Caco-2 (cell line): ENCODE measurements at places on chromosomes 3 and 15.

- no peak for DNase-seq
Observed at GRCh38 chr15:40550341-40551037, 14.4 kb downstream of the CCDC32 start.

DNA sequence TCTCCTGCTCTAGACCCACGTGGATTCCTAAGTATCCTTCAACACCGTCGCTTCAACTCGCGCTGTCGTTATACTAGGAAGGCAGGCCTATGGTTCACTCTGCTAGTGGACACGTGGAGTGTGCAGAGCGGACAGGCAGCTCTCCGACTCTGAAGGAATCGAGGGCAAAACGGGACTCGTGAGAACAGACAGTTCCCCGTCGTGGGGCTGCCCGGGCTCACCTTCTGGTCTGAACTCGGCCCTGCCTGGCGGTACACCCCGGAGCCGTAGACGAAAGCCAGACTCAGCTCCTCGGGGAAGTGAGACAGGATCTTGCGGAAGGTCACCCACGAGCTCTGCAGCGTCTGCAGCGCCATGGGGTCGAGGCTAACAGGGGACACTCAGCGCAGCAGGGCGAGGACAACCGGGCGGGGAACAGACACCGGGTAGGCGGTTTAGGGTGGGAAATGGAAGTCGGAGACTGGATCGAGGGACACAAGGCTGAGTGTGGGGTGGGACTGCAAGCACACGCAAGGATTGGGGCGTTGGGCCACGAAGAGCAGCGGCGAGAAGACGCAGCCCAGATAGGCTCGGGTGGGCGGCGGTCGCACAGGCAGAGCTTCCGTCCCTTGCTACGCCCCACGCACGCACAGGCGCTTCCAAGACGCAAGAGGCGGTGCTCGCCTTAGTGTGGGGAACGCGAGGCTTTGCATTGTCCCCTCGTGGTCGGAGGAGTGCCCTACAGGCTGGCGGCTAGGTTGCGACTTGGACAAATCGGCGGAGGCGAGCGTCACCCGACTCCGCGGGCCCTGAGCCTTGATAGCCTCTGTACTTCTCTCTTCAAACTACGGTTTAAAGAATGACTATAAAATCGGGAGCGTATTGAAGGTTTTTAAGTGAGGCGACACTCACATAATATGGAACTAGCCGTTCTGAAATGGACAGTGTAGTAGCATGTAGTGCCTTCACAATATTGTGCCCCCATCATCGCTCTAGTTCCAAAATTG is at the start of gene TAMM41:
TAMM41 (minus strand) TSS at position 605 of the 986 bp plus-strand sequence; CDS start at position 356, 249 bp downstream.
- peak; percentile 86 for DNase-seq

GRCh38 chr15:75164625-75165350 is 36.9 kb upstream of the C15orf39 start:
- DNase-seq: no peak

DNA sequence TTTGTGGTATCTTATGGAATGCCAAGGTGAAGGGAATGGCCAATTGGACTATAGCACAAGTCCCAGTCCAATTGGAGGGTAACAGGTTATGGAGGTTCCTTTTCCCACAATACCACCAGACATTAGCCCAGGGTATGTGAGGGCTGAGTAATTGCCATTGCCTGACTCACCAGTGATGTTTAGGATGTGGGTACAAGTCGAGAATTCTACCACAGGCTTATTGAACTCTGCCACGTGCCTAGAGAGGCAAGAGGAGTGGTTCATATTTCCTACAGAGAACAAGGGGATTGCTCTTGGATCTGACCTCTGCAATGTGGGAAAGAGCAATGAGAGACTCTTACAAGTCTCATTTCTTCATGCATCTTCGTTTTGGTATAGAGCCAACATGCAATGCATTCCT is 85.0 kb upstream of the XCR1 start:
- no peak for DNase-seq

- DNase-seq: no peak
Observed at GRCh38 chr3:150607267-150608065, 4.3 kb downstream of the SELENOT start.

DNA sequence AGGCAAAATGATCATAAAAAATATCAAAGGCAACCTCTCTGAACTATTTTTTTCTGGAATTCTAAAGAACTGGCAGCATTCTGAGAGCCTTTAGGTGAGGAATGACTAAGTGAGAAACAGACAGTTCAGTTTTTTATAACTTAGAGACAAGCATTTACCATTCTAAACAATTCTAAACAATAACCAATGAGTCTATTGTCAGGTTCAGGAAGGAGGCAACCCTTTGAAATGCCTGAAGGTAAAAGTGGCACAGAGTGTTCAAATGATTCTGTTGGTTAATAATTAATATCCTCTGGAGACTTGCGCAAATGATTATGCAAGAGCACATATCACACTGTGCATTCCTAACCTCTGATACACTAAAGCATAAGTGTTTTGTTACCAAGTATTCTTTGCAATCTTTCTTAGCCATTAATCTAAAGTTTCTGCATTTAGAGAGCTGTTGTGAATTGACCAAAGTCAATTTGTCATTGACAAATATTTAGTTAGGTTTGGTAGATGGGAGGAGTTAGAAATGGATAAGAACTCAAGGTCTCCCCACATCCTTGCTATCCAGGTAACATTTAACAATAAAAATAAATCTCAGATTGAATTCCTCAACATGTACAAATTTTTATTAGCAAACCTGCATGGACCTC is 9.2 kb upstream of the TGFBR2 start:
- DNase-seq: peak; percentile 79

DNA sequence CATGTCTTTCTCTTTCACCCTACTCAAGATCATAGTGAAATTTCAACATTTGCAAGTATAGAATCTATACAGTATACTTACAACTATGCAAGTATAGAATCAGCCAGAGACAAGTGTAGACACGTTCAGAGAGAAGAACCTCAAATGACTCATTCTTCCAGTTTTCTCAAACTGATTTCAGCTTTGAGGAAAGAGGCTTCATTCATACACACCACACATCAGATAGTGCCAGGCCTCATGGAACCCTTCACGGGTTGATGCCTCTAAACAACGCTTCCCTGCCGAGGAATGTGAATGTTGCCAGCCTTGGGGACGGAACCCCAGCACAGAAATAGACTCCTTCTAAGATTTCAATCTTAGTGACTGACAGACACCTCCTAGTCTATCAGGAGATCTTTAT is 135.7 kb downstream of the FOXP1 start:
- DNase-seq: no peak

- DNase-seq: no peak
Observed at GRCh38 chr3:186532598-186533072, 11.5 kb downstream of the CRYGS start.

GRCh38 chr3:149662240-149662887 is 4.5 kb upstream of the WWTR1 start:
- DNase-seq: no peak

DNA sequence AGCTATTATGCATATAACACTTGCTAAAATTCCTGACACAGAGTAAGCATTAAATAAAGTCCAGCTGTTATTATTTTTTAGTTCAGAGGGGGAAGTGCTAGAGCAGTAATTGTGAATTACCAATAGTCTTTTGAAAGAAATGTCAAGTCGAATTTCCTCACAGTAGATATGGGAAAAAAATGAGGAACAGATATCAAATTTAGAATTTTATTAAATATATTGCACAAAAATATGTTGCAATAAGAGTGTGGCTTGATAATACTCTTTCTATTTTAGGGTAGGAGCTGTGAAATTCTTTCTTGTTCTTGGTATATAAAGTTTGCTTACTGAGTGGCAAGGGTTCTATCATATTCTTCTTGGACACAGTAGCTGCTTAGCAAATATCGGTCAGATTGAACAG is 181.3 kb downstream of the NFKBIZ start:
- no peak for DNase-seq

- DNase-seq: no peak
Observed at GRCh38 chr15:74525945-74526344, 15.1 kb upstream of the ARID3B start.

GRCh38 chr3:20669184-20669583 is 483.2 kb upstream of the SGO1 start:
- DNase-seq: no peak

DNA sequence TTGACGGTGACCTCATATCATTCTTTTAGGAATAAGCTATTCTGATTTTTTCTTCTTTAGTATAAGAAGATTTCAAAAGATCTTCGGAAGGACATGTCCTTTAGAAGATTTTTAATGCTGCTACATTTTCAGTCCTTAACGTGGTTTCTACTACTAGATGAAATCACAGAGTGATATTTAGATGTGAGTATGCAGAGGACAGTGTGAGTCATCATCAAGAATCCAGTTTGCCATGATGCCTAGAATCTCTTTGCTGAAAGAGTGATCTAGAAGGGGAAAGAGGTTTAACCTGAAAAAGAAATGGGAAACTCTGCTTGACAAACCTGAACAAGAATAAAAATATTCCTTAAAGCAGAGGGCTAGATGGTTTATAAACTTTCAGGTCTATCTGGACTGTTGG is 43.2 kb downstream of the SLC7A14 start:
- no peak for DNase-seq

GRCh38 chr3:132395126-132395525 is 22.2 kb upstream of the DNAJC13 start:
- DNase-seq: no peak

- no peak for DNase-seq
Observed at GRCh38 chr3:142563496-142563997, 15.0 kb downstream of the ATR start.

DNA sequence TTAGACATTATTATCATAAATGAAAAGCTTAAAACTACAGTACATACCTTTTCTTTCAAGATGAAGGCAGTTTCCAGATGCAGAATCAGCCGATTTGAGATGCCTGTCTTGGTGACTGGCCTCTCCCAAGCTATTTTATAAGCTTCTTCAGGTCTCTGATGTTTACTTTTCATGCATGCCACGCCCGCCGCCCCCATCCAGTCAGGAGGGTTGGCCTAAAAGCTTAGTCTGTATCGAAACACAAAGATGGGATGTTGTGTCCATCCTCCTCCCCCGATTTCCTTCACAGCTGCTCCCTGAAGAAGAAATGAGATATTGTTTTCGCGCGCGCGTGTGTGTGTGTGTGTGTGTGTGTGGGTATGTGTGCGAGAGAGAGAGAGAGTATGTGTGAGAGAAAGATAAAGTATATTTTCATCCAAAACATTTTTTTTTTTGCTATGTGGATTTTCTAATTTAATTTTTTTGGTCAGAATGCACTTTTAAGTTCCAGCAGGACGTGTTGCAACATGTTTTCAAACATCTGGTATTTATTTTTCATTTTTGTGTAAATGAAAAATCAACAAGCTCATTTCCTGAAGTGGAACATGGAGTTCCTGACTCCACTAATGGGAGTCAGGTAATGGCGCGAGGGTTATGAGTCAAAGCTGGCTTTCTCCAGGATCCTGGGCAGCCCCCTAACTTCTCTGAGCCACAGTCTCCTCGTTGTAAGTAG is at the start of gene APOD:
APOD (minus strand) TSS at position 110 of the 712 bp plus-strand sequence. CDS start 4,479 bp downstream, outside the sequence.
- peak; percentile 55 for DNase-seq

GRCh38 chr15:100940767-100941379 is 21.7 kb downstream of the LRRK1 start:
- no peak for DNase-seq

DNA sequence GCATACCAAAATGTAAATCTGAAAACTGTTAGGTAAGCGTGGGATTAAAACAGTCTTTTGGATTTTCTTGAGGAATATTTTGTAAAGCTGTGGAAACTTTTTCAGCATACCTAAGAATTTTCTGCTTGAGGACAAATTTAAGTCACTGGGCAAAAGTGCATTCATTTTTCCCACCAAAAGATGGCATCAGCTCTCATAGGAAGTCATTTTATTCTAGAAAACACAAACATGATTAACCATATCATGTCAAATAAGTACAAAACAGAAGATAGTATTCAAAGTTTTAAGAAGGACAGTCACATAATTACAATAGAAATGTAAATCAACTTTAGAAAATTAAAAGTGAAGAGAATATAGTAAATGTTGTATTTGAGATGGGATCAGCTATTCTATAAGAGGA is 63.5 kb downstream of the SLC49A4 start:
- DNase-seq: no peak

GRCh38 chr3:116179091-116179490 is 266.2 kb downstream of the LSAMP start:
- DNase-seq: no peak

GRCh38 chr15:55357774-55358173 is 38.8 kb downstream of the PIGB start:
- DNase-seq: no peak

- DNase-seq: no peak
Observed at GRCh38 chr15:58026051-58026450, 39.5 kb downstream of the ALDH1A2 start.

GRCh38 chr3:29937185-29937584 is 656.3 kb downstream of the RBMS3 start:
- DNase-seq: no peak

- DNase-seq: no peak
Observed at GRCh38 chr15:43086551-43086950, 19.3 kb downstream of the UBR1 start.

GRCh38 chr15:47955021-47955420 is 165.8 kb upstream of the SLC24A5 start:
- no peak for DNase-seq

- DNase-seq: no peak
Observed at GRCh38 chr15:77266708-77267386, 153.1 kb downstream of the PEAK1 start.

DNA sequence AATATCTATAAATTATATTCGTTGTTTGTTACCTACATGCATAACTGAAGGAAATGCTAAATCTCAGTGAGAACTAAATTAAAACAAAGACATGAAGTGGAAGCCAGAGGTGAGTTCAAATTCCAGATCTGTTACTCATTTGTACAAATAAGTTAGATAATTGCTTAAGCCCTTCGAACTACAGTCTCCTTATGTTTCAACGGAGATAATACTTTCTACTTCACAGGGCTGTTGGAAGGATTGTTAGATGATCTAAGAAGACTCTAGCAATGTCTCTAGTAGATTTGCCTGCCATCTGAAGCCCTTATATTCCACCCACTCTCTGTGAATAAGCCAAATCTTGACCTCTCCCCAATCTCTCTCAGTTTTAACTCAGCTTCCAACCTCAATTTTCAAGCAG is 125.8 kb downstream of the P2RY1 start:
- DNase-seq: no peak

GRCh38 chr3:21912711-21913110 is 161.7 kb upstream of the ZNF385D start:
- DNase-seq: no peak

DNA sequence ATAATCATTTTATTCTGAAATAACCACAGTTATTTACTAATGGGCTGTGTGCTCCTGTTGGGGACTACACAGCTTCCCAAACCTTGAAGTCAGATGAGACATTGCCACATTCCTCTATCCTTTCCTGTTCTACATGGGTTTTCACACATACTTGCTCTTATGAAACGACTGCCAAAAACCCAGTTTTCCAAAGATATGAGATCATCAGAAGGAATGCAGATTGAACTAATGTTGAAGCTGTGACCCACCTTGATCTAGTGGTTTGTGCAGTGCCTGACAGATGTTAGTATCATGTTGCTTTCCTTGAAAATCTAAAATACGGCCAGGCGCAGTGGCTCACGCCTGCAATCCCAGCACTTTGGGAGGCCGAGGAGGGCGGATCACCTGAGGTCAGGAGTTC is 144.6 kb downstream of the VGLL4 start:
- DNase-seq: no peak
